Stimulated activated CD4-positive, alpha-beta T cell treated with anti-CD3 and anti-CD28 coated beads, Interleukin-4, amount 100 ng/mL, for 24 hours (primary cell): ENCODE measurements at places on chromosomes 2 and 18.

GRCh38 chr2:107597507-107597906 lies 229.2 kb upstream of the RGPD4 start:
- DNase-seq = no peak

DNA sequence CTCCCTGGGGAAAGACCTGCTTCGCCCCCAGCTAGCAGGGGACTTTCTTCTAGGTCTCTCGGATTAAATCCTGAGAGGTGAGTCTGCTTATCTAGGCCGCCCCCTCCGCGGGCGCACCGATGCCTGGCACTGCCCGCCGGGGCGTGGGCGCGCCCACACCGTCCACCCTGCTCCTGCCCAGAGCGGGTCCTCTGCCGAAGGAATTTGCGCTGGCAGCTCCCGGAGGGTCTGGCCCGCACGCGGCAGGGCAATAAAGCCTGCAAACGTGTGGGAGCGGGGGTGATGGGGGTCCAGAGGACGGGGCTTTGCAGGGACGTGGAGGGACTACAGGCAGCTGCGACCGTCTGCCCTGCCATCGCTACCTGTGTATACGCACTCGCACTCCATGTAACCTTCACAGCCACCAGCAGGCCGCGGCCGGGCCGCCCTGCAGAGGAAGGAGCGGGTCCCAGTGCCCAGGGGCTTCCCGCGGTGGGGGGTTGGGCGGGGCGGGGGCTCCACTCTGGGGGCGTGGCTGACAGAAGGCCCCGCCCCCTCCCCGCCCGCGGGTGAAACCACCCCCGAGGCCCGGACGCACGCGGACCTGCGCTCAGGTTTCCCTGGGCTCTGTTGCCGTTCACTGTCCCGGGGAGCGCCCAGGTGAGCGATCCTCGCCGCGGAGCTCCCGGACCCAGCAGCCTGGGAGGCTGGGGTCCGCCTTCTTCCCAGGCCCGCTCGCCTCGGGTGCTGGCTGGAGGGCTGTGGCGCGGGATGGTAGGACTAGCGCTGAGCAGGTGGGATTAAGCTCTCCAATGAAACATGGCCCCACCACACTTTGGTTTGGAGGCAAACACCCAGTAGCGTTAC lies 174.5 kb upstream of the HS6ST1 start:
- DNase-seq = no peak

DNA sequence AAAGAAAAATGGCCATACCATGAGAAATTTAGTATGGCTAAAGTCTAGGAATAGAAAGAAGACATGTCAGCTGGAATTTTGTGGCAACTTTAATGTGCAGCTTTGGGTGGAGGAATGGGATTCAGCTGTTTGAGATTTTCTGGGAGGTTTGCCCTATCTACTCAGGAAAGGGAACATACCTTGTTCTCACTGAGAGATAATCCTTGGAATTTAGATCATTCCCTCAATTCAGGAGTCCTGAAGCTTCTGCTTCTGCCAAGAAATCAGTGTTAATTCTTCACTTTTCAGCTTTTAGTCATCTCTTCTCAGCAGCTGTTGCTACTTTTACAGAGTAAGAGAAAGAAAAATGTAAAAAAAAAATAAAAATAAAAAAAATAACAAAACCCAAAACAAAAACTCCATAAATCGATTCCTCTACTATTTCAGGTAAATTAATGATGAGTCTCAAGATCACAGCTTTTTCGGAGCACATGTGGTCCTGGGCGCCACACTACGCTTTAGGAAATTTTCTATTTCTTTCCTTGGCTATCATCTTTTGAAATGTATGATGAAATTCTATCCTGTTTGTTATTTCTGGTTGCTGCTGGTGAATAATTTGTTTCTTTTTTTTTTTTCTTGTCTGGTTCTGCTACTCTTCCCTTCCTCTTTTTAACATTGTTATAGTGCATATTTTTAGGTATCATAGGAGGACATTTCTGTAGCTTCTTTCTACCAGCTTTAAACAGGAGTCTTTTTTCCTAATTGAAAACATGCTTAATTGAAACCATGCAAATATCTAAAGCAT lies 18.9 kb upstream of the BAZ2B start:
- DNase-seq = no peak

DNA sequence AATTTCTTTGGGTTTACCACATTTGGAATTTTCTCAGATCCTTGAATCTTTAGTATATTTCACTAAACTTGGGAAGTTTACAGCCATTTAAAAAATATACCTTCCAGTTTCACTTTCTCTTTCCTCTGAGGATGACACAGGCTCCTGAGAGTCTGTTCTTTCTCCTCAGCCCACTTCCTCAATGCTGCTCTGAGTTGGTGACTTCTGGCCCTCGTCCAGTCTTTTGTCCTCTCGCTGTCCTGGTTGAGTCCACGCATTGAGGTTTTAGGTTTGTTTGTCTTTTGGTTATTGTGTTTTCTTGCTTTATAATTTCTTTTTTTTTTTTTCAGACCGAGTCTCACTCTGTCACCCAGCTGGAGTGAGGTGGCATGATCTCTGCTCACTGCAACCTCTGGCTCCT lies 40.7 kb upstream of the GALR1 start:
- DNase-seq = peak; percentile 36

- DNase-seq = no peak
Observed at GRCh38 chr2:79620679-79621078, 107.8 kb downstream of the CTNNA2 start.

- DNase-seq = no peak
Observed at GRCh38 chr2:47501374-47502200, 98.6 kb downstream of the MSH2 start.

DNA sequence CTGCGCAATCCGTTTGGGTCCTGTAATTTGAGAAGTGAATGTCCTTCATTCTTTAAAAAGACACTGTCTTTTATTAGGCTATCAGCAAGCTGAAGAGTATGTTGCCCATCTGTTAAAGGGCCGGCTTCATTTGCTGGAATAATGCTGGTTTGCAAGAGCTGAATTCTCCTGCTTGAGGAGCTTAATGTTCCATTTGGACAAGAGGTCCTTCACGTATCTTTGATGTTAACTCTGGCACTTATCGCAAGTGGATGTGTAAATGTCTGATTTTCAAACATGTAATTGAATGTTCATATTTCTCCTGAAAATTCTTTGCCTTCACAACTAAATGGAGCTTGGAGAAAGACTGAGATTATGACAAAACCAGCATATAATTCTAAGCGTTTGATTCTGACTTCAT lies 280.8 kb upstream of the NRP2 start:
- DNase-seq = no peak

DNA sequence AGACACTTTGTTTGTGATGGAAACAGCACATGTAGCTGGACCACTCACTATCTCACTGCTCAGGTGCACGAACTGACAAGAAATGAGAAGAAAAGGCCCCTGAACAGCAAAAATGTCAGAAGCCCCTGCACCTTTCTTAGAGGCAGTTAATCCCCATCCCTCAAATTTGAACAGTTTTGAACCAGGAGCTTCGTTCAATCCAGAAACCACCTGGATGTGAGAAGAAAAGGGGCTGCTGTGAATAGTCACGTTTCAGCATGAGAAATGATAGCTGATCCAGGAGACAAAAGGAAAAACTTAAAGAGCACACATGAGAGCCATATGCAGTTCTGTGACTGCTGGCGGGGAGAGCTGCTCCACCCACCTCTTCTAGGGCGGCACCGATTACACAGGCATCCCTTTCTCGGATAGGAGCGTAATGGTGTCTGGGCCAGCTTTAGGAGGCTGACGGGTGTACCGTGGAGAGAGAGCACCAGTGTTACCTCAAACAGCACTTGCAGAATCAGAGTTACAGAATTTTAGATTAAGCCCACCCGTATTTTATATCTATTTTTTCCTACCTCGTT lies 117.0 kb upstream of the EML6 start:
- peak; percentile 61 for DNase-seq

GRCh38 chr18:49399003-49399402 lies 61.4 kb downstream of the DYM start:
- no peak for DNase-seq

GRCh38 chr2:85151026-85151425 lies 17.8 kb downstream of the TCF7L1 start:
- no peak for DNase-seq

DNA sequence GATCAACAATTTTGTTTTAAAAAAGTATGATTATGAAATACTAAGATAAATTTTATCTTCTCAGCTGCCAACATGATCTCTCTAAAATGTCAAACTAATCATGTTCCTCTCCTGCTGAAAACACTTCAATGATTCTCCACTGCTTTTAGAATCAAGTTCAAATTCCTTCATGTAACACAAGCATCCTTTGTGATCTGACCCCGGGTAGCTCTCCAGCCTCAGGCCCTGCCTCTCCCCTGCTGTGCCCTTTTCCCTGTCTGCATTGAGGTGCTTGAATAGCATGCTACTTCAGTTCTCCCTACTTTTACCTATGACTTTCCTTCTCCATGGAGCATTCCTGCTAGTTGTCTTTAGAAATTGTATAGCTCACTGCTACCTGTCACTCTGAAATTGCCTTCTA lies 274.8 kb downstream of the PDE11A start:
- no peak for DNase-seq

GRCh38 chr2:134773759-134774742 lies 55.3 kb upstream of the TMEM163 start:
- no peak for DNase-seq

GRCh38 chr18:47842836-47843235 lies 87.6 kb downstream of the SMAD2 start:
- no peak for DNase-seq

DNA sequence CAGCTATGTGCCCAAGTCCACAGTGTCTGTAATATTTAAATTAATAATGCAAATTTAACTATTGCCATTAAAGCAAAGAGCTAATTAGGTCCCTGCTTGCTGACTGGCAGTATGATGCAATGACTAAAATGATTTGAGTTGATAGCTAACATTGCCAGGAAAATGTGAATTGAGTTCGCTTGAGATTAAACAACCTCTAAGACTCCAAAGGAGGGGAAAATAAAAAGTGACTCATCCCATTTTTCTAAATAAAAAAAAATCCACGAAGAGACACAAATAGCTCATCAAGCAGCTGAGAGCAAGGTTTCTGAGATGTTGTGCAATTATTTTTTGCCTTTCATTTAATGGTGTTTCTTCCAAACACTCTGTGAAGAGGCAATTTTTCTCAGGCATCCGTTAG lies 413.0 kb downstream of the MTX2 start:
- no peak for DNase-seq

DNA sequence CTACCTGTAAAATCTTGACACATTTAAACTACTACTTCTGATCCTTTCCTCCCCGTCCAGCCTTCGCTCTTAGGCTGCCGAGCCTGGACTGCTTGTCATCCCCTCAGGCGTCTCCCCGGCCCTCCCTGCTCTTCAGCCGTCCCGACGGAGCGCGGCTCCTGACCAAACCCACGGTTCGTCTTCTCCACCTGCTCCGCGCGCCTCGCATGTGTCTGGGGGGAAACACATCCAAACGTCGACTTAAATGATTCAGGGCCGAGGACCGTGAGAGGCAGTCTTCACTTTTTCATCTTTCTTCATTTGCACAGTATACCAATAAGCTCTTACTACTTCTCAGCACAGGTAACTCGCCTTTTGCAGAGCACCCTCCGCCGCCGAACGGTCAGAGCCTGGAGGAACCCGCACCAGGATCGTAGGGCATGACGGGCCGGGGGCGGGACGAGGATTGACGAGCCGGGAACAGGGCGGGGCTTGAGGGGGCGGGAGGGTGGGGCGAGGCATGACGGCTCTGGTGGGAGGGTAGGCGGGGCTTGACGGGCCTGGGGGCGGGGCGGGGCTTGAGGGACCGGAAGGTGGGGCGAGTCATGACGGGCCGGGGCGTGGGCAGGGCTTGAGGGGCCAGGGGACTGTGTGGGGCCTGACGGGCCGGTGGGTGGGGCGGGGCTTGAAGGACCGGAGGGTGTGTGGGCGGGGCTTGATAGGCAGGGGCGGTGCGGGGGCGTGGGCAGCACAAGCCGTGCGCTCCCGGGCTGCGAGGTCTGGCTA lies at the start of gene SEH1L:
Gene SEH1L, plus strand, starts transcription at position 727 of the 765 bp plus-strand sequence. CDS start 111 bp downstream, outside the sequence.
- peak; percentile 99 for DNase-seq

- no peak for DNase-seq
Observed at GRCh38 chr2:113183264-113183663, 9.5 kb downstream of the PSD4 start.

DNA sequence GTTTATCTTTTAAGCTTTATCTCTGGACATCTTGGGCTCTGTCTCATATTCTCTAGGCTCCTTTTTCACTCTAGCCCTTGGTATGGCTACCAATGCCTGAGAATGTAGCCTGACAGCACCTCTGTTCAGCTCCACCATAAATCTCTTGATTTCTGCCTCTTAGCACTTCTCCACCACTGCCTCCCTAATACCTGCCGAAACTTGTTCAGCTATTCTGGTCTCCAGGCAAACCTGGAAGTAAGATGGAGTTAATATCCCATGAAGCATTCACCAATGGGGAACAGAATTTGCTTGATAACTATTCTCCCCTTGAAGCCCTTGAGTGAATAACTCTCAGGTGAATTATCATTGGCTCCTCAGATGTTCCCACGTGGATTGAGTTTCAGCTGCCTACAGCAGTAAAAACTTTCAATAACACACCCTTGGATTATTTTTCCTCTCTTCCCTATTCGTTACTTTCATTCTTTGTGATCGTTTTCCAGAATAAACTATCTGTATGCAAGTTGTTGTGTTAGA lies 145.6 kb downstream of the EVA1A start:
- DNase-seq = no peak

- DNase-seq = no peak
Observed at GRCh38 chr18:8526332-8526731, 82.9 kb upstream of the RAB12 start.

- DNase-seq = no peak
Observed at GRCh38 chr2:172927641-172928357, 147.8 kb upstream of the MAP3K20 start.

DNA sequence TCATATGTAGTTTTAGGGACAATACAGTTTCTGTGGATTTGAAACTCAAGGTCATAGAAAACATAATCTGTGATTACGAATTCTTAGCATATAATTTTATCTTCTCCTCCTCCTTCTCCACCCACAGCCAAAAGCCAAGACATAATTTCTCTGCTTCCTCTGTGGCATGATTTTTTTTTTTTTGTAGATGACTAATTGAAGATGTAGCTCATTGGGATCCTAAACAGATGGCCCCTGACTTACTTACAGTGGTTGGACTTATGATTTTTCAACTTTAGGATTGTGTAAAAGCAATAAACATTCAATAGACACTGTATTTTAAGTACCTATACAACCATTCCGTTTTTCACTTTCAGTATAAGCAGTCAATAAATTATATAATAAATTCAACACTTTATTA lies 42.3 kb downstream of the FSIP2 start:
- DNase-seq = no peak

GRCh38 chr2:225437319-225437718 lies 37.8 kb downstream of the NYAP2 start:
- no peak for DNase-seq

DNA sequence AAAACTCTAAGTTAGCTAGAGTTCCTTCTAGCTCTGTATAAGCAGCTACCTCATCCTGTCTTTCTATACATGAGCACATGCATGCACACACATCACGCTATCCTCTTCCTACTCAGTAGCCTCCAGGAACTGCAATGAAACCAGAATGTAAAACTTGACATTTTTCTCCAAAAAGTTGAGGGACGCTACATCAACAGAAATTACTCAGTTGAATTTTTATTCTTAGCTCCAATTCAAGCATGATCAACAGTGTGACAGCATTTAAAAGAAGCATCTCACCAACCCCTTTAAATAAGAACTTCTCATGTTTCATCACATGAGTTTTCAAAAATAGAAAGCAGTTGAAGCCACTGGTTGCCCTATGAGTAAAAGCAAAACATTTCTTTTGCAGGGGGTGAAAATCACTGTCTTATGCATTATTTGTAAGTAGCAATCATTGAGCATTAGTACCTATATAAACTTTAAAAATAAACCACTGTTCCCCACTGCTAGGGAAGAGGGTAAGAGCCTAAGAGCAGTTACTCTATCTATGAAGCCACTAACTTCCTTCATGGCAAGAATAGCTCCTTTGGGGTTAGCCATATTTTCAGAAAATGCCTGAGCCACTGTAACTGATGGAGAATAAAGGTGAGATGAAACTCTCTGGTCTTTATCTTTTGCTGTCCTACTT lies 77.9 kb upstream of the ARL5A start:
- no peak for DNase-seq
